ENCODE measurements at places on chromosomes 11 and 22.

- no peak for DNase-seq
Observed at GRCh38 chr11:122192634-122193255, 76.7 kb upstream of the BLID start.

DNA sequence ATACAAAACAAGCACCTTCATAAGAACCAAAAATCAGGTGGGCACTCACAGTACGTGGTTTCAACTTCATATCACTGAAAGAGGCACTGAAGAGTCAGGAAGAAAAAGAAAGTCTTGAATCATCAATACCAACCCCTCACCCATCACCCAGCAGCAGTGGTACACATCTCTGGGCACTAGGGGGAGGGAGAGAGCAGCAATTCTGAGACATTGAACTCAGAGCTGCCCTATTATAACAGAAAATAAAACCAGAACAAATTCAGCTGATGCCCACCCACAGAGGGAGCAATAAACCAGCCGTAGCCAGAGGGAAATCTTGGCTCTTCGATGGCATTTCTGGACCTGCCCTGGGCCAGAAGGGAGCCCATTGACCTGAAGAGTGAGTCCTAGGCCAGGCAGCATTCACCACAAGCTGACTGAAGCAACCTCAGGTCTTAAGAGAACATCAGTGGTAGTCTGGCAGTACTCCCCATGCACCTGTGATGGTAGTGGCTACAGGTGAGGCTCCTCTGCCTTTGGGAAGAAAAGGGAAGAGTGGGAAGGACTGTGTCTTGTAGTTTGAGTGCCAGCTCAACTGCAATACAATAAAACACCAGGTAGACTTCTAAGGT is 42.2 kb upstream of the FAM181B start:
- DNase-seq, result peak; percentile 27

DNA sequence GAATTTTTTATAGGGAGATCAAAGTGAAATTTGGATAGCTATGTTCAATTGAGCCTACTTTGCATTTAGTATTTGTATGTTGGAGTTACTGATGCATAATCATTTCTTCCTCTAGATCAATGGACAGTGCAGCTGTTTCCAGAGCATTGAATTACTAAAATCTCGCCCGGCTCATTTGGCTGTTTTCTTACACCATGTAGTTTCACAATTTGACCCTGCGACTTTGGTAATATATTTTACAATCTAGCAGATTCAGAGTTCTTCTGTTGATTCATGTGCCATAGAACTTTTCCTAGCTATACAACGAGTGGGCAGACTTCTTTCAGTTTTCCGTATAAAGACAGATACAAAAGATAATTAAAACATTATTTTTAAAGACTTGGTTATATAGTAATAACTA is 70.0 kb upstream of the GRIK4 start:
- no peak for DNase-seq

GRCh38 chr11:11993839-11994238 is 14.6 kb downstream of the DKK3 start:
- no peak for DNase-seq

GRCh38 chr22:36740716-36741115 is 35.2 kb downstream of the IFT27 start:
- no peak for DNase-seq

DNA sequence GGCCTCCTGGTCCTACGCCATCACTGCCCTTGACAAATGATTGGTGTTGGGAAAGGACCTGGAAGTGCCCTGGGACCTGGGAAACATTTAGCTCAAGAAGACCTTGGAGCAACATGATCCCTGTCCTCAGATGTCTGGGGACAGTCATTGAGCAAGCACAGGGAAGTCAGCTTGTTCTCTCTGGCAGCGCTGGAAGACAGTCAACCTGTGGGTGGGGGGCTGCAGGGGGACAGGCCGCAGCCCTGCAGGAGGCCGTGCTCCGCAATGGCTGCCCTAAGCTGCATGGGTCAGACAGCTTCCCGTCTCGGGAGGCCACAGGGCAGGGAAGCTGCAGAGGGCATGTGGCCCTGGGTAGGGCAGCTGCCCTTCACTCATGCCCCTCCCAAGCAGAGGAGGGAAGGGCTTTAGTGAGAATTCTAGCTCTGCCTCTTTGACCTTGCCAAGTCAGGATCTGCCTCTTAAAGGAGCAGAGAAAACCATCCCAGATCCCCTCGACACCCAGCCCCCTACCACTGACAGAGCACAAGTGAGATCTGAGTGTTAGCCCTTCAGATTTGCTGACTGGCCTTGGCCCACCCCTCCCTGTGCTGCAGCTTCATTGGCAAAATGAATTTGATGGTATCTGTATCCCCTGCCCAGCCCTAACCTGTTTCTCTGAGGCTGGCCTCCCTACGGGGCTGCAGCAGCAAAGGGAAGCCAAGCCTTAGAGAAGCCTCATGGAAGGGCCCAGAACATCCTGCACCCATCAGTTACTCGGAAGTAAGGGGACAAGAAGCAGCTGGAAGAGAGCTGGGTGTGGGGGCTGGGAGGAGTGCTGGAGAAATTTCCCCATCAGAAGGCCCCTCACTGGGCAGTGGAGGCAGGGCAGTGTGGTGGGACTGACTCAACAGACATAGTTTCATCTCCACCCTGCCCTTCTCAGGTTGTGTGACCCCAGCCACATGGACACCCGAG is 6.2 kb upstream of the SREBF2 start:
- no peak for DNase-seq

DNA sequence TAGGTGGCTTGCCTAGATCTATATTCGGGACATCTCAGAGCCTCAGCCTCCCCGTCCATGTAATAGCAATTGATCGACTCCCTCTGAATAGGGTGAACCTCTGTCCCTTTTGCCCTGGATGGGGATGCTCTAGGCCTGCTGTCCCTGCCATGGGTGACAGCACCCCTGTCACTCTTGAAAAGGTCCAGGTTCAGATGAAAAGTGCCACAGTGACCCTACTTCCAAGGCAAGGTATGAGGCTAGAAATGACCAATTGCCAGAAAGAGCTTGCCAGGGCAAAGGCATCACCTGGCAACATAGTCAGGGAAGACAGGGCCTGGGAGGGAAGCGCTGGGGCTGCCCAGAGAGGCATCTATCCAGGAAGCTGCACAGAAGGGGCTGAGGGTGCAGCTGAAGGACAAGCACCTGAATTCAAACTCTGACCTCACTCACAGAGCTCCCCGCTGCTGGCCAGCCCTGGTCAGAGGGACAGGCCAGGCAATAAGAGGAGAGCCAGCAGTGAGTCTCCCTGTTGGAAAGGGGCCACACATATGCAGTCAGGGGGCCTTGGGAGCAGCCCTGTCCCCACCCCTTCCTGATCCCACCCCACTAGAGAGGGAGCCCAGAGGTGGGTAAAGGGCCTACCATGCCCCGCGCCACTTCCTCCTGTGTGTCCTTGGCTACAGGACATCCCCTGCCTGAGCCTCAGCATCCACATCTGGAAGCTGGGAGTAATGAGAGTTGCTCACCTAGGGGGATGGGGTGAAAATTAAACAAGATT is 9.0 kb upstream of the APOBEC3A start:
- DNase-seq, result no peak

DNA sequence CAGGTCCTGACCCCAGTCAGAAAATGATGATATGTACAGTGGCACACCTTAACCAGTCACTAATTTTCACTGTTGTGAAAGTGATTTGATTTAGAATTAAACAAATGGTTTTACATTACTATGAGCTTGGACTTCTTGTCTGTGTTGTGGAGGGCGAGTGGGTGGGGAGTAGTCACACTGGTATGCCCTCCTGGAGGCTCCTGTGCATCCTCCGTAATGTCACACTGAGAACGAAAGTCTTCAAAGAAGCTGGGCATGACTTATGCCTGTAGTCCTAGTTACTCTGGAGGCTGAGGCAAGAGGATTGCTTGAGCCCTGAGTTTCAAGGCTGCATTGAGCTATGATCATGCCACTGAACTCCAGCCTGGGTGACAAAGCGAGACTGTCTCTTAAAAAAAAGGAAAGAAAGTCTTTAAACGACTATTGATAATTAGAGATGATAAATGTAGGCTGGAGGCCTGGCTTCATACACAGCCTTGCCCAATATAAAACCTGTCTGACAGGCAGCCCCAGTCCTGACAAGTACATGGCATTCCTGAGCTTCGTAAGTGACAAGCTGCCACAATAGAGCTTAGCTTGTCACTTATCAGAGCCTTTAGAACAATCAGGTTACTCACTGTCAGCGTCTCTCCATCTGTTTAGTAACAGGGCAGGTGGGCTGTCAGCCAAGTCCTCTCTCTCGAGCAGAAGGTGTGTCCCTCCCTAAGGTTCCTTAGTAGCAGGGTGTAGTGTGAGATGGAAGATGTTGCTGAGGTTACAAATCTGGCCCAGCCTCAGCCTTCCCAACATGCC is 5.0 kb upstream of the LIMK2 start:
- DNase-seq, result no peak

GRCh38 chr22:48811885-48812284 is 1015.8 kb downstream of the BRD1 start:
- DNase-seq, result no peak

GRCh38 chr11:15851051-15851498 is 505.3 kb downstream of the SOX6 start:
- no peak for DNase-seq
